ENCODE measurements at places on chromosomes 1 and 21.

- DNase-seq = no peak
These were observed 94.6 kb downstream of the SETD4 start for GRCh38 chr21:35965699-35966098.

- DNase-seq = no peak
These were observed 278.2 kb downstream of the USP25 start for GRCh38 chr21:16007943-16008342.

DNA sequence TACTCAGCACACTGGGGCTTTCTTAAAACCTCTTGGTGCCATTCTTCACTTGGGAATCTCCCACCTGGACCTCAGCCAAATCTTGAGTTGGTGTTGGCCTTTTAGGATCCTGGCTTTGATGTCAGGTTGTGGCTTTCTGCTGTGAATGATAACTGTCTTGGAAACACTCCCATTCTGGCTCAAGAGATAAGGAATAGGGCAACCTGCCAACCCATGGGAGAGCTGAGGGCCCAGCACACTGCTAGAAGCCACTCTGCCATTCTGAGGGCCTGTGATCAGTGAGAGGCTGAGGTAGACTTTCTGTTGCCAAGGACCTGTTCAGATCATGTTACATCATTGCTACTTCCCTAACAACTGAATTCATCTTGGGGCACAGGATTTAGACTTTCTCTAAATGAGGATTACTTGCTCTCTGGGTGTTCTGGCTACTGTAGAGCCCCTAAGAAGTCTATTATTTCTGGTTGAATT, 45.8 kb downstream of the TTC39A start:
- no peak for DNase-seq

GRCh38 chr1:53088616-53089300, 26.7 kb downstream of the PODN start:
- DNase-seq = no peak

DNA sequence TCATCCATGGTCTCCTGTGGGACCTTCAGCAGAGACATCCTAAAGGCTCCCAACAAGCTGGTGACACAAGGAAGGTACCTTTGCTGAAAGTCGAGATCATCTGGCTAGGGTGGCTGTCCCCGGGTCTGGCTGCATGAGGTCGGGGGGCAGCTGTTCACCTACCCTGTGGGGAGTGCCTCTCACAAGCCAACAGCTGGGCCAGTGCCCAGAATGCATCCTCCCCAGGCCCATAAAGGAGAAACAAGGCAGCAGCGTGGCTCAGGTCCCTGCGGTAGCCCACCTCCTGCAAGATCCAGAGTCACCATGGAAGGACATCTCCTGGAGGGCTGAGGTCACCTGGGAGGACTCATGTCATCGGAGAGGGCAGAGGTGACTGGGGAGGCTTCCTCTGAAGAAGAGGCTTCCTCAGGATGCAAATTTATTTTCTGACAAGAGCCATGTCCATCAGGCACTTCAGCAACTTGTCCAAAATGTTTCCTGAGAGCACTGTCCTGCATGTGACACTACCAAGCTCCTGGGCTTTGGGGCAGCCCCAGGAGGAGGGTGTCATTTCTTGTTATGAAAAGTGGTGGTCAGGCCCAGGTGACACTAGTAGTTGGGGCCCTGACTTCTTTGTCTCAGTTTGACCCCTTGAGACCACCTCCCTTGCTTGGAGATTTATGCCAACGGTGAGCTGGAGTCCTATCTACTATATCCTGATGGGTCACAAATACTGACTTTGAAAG, 6.7 kb upstream of the SMYD3 start:
- DNase-seq = no peak

GRCh38 chr1:197807216-197807615, 31.9 kb upstream of the DENND1B start:
- no peak for DNase-seq

Measured in stimulated activated CD4-positive, alpha-beta T cell treated with anti-CD3 and anti-CD28 coated beads, TNF-alpha, amount 100 ng/mL, for 24 hours (primary cell).